ENCODE measurements at places on chromosomes 2 and 18. TPM values are rescaled to one million over a fixed set of nuclear protein-coding genes. Genes with fewer than 3 reads are reported as not detected.

Gene FOXI3
- not detected for polyA plus RNA-seq

Gene AP1S3
- 7.3 TPM for polyA plus RNA-seq

Gene GPR155
- polyA plus RNA-seq, result 1.8 TPM

Gene NMUR1
- polyA plus RNA-seq, result 1.3 TPM

Gene CTLA4
- not detected for polyA plus RNA-seq

Gene BOK
- 2.9 TPM for polyA plus RNA-seq

Gene DYTN
- not detected for polyA plus RNA-seq

Gene STON1
- 4.6 TPM for polyA plus RNA-seq

Gene CNDP1
- polyA plus RNA-seq, result 0.27 TPM

Gene RAB3GAP1
- polyA plus RNA-seq, result 12.9 TPM

Gene C2orf78
- polyA plus RNA-seq, result 0.08 TPM

Gene VWC2L
- polyA plus RNA-seq, result not detected

Gene CNNM4
- 3.2 TPM for polyA plus RNA-seq

Gene GKN1
- polyA plus RNA-seq, result 2.9 TPM

Gene ABCG5
- polyA plus RNA-seq, result 0.33 TPM

Gene GPR75
- 0.47 TPM for polyA plus RNA-seq

Gene PCARE
- 0.08 TPM for polyA plus RNA-seq

Gene KIF1A
- polyA plus RNA-seq, result 106 TPM

Gene NEURL3
- polyA plus RNA-seq, result 0.24 TPM

Gene RGPD5
- polyA plus RNA-seq, result 10.5 TPM

Gene TMEM198
- polyA plus RNA-seq, result 7.5 TPM

Gene NR4A2
- polyA plus RNA-seq, result 14.1 TPM

Gene KATNAL2
- 6.1 TPM for polyA plus RNA-seq

Gene EVA1A
- polyA plus RNA-seq, result 0.81 TPM

Gene RAMP1
- 40.4 TPM for polyA plus RNA-seq

Gene NEDD4L
- 17.8 TPM for polyA plus RNA-seq

Gene ATP6V1B1
- 1.9 TPM for polyA plus RNA-seq

Gene NPPC
- polyA plus RNA-seq, result not detected

Gene ALPG
- polyA plus RNA-seq, result not detected

Gene FBXO48
- polyA plus RNA-seq, result 0.56 TPM

Gene INPP5D
- 4.5 TPM for polyA plus RNA-seq

Gene SMCHD1
- 5.3 TPM for polyA plus RNA-seq

Gene NAGK
- polyA plus RNA-seq, result 203 TPM

Gene DCDC2C
- polyA plus RNA-seq, result 0.71 TPM

Gene SP100
- polyA plus RNA-seq, result 92.5 TPM

Gene PRKRA
- 38.9 TPM for polyA plus RNA-seq

Gene SPC25
- polyA plus RNA-seq, result 1.9 TPM

Gene LYG2
- polyA plus RNA-seq, result not detected

Gene CABLES1
- polyA plus RNA-seq, result 3.6 TPM

Gene CROCC2
- polyA plus RNA-seq, result 0.32 TPM

Gene ASB18
- not detected for polyA plus RNA-seq

Gene TEKT4
- not detected for polyA plus RNA-seq

Gene ACVR1C
- 4.8 TPM for polyA plus RNA-seq

All from adrenal gland (tissue), 19 donors.